ENCODE measurements at places on chromosomes 16 and 17.

- no peak for DNase-seq
Observed at GRCh38 chr17:40399185-40399584, 18.5 kb downstream of the TOP2A start.

GRCh38 chr16:24729951-24730815 is 732 bp downstream of the TNRC6A start:
- DNase-seq: peak; percentile 7

GRCh38 chr17:77099997-77100396 is 40.8 kb upstream of the SEC14L1 start:
- DNase-seq: no peak

- DNase-seq: no peak
Observed at GRCh38 chr16:4233431-4233830, 8.4 kb downstream of the SRL start.

GRCh38 chr17:38604479-38605403 is 1.0 kb downstream of the SRCIN1 start:
- DNase-seq: no peak

- no peak for DNase-seq
Observed at GRCh38 chr16:65042438-65043365, 79.2 kb downstream of the CDH11 start.

DNA sequence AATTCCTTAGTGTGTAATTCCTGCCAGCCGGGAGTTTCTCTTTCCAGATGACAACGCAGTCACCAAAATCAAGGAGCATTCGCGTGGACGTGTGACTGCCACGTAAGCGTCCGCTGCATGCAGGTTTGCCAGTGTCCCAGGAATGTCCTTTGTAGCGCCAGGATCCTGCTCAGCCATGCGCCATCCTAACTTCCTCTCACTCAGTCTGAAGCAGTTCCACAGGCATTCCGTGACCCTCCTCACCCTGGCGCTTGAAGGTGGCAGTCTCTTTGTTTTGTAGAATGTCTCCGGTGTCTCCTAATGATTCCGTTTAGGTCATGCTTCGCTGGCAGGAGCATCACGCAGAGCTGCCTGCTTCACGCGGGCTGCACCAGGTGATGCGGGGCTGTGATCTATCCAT is 88.6 kb downstream of the RPTOR start:
- DNase-seq: no peak

DNA sequence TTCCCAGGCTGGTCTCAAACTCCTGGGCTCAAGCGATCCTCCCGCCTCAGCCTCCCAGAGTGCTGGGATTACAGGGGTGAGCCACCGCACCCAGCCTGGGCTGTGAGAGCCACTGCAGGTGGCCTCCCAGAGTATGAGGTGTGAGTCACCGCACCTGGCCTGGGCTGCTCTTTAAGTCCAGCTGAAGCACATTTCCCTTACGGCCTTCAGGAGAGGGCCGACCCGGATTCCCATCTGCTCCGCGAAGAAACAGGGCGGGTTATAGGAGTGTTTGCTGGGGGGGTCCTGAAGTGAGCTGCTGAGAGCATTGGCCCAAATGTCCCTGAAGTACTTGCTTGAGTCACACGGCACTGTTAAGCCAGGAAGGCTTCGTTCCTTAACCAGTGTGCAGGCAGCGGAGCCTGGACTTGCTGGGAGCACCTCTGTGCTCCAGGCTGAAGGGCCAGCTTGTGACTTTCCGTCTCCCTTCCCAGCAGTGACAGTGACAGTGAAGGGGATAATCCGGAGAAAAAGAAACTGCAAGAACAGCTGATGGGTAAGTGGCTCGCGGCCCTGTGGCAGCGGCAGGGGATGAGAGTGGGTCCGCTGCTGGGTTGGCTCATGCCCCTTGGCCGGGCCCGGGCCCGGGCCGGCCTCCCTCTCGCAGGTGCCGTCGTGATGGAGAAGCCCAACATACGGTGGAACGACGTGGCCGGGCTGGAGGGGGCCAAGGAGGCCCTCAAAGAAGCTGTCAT is 7.2 kb downstream of the VPS4A start:
- DNase-seq: no peak

DNA sequence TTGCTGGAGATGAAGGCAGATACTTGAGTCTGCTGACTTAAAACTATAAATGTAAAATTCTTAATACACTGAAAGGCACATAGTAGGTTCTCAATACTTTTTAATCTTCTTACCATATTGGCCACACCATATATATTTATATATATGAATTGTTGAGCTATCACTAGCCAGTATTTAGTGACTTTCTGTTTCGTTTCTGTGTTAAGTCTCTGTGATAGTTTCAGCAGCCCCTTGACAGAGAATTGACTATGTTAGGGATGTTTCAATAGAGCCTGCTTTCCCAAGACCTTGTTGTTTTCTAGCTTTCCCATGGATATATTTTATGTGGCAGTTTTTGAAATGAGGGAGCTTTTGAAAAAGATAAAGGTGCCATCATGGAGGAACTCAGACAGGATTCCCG is 206.5 kb upstream of the GOT2 start:
- DNase-seq: no peak

DNA sequence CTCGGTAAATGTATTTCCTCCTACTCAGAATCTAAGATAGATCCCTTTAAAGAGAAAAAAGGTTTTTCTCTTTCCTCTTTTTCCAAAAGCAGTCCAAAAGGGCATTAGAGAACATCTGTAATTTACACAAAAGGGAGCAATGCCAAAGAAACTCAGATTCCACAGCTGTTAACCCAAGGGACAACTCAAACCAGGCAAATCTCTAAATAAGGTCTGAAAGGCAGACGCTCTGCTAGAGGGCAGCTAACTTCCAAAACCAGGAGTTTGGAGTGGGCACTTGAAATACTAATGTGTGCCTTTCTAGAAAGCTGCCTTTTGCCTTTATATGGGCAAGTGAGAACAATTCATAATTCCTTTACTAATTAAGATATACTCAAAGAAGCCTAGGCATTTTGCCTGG is 435.7 kb downstream of the ZFHX3 start:
- DNase-seq: no peak

- DNase-seq: no peak
Observed at GRCh38 chr17:81522491-81523401, 5.4 kb upstream of the FSCN2 start.

All from T-helper 22 cell (primary cell).